ENCODE measurements at places on chromosomes 13 and 19. TPM values are rescaled to one million over a fixed set of nuclear protein-coding genes. Genes with fewer than 3 reads are reported as not detected.

Gene C19orf67
- total RNA-seq, result not detected

Gene SRRM5
- total RNA-seq, result not detected

Gene CCL25
- total RNA-seq, result not detected

DNA sequence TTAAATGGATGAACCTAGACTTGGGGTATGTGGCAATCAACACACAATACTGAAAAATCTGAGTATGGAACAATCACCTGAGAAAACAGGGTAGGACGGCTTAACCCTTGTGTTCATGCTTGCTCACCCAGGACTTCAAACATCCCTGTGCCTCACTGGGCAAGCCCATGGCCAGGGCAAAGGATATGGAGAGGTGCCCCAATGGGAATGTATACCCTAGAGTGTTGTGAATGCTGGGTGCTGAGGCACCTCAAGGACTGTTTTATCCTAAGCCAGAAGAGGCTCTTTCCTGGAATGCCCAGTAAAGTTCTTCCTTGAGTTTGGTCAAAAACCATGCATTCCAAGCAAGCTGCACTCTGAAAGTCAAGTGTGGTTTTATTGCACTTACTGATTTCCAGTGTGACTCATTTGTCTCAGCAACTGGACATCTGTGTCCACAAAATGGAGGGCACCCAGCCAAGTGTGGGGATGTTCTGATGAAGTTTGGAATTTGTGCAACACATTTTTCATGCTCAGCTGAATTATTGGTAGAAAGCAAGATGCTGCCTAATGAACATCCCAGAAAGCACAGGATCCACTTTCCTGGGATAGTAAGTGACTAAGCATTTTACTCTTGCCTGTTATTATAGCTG, 531.3 kb downstream of the RFC3 start:
- peak; percentile 49 for DNase-seq

Measured in Daoy (cell line).